SHP77 treated with DMSO at 0.1 percent for 48 hours (cell line): ENCODE measurements at places on chromosomes 7 and 10.
A peak's percentile ranks its signal among the peaks of the same experiment; 100 is the strongest.

DNA sequence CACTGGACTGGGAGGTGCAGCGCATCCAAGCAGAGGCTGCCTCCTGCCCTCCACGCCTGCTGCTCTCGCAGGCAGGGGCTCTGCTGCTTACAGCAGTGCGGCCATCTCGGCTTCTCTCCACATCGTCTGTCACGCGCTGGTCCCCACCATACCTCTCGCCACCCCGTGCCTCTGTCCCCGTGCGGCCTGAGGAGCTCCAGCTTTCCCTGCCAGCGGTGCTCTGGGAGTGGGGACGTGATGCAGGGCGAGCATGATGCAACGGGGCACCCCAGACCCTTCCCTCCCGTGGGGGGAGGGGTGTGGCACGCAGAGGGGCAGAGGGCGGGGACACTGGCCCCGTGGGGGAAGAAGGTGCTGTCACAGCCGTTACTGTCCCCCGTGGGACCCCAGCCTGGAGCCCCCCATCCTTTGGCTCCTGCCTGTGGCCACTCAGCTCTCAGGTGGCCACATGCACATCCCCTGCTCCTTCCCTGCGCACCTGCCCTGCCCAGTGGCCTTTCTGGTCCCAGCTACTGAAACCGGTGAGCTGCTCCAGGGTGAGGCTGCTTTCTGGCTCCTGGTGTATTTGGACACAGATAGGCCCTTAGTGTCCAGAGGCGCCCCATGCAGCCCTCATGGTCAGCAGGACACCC is 9.0 kb downstream of the GET4 start:
- DNase-seq: no peak

GRCh38 chr7:91397612-91398011 is 133.4 kb downstream of the FZD1 start:
- DNase-seq: peak; percentile 36

- no peak for DNase-seq
Measured at GRCh38 chr7:74094224-74095101, 10.9 kb downstream of the LIMK1 start.

- no peak for DNase-seq
Measured at GRCh38 chr7:139909379-139910050, 80.5 kb downstream of the TBXAS1 start.

- DNase-seq: peak; percentile 25
Measured at GRCh38 chr10:123132576-123133477, 2.9 kb upstream of the HMX3 start.

DNA sequence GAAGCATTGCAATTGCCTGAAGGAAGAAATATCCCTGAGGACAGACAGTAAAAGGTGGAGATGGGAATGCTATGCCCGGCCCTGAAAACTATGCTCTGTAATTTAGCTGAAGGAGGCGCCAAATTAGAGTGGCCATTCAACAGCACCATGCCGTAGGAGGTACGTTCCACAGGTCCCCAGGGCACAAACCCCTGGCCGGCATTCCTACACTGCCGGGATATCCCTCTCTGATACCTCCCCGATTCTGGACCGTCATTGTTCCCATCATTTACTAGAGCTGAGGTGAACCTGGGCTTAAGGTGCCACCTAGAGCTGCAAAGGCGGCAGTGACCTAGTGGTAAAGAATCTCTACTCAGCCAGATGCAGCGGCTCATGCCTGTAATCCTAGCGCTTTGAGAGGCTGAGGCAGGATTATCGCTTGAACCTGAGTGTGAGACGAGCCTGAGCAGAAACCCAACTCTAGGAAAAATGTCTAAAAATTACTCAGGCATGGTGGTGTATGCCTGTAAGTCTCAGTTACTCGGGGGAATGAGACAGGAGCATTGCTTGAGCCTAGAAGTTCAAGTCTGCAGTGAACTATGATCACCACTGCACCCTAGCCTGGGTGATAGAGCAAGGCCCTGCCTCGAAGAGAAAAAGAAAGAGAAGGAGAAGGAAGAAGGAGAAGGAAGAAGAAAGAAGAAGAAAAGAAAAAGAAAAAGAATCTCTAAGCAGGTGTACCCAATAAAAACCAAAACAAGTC is 53.0 kb upstream of the TNKS2 start:
- no peak for DNase-seq

GRCh38 chr10:91573320-91573719 is 59.6 kb downstream of the PPP1R3C start:
- no peak for DNase-seq

GRCh38 chr7:39270018-39270417 is 292.3 kb downstream of the POU6F2 start:
- no peak for DNase-seq

- no peak for DNase-seq
Measured at GRCh38 chr7:128021366-128021765, 9.9 kb downstream of the LRRC4 start.

GRCh38 chr7:71752171-71752935 is 620.4 kb downstream of the GALNT17 start:
- DNase-seq: no peak

GRCh38 chr10:110407301-110408170 is 90.2 kb upstream of the DUSP5 start:
- DNase-seq: peak; percentile 16

DNA sequence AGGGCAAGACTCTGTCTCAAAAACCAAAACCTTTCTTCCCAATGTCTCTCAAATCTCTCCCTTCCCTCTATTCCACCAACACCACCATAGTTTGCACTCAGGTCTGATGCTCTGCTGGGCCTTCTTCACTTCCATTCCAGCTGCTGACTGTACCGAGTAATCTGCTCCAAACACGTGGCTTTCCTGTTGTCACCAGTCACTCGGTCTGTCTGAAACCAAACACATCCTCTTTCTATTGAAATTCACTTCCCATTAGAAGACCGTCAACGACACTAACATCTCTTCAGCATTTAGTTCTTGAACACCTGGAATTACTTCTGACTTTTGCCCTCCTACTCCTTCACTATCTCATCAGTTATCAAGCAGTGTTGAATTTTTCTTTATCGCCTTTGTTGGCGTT is 4.7 kb upstream of the NRF1 start:
- DNase-seq: no peak

DNA sequence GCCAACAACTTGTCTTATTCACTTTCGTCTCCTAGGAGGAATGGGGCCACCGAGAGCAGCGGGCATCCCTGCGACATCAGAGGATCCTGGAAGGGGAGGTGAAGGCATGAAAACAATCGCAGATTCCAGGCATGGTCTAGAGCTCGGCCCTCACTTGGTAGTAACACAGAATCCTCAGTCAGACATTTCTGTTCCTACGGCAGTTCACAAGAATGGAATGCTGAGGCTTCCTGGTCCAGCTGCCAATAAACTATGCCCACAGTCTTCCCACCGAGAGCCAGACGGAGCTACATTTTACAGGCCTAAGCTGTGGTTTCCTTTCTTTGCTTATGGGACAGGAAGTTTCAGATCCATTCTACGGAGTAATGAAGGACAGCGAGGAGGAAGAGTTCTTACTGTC is 75.8 kb downstream of the OR13A1 start:
- DNase-seq: no peak

DNA sequence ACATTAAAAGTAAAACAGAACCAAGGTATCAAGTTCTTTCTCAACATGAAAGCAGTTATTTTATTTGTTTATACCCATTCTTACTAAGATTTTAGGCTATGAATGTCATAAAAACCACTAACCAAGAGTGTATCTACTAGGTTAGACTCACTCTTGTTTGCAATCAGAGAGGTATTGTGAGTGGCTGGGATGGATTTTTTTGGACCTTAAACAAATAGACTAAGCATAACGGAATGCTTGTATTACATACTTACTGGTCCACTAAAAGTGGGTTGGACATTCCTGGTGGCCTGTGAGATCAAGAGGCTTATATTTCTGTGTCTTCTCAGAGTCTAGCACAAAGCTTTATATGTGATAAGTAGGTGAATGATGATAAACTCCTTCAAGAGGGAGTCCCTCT is 32.6 kb upstream of the CBLL1 start:
- no peak for DNase-seq

DNA sequence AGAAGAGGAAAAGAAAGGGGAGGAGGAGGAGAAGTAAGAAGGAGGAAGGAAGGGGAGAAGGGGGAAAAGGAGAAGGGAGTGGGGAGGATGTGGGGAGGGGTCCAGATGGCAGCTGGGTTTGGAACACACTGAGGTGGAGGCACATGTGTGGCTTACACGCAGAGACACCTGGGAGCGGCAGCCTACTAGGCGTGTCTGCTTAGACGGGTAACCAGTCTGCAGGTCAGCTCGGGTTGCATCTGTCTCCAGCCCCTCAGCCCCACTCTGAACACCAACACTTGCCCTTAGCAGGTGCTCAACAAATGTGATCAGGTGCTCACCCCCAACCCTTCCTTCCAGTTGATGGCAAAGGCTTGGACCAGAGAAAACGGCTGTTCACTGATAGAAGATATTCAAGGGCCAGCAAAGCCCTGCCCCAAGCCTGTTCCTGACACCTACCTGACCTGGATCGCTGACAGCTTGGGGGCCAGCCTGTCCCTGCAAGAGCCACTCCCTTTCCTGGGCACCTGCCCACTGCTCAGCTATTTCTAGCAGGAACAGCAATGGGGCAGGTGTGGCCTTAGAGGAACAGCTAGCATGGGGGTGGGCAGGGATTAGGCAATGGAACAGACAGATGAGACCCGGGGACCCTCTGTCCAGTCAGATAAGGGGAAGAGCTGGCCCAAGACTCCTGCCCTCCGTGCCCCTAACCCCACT is 70.5 kb downstream of the SH3PXD2A start:
- DNase-seq: no peak

- DNase-seq: no peak
Measured at GRCh38 chr10:12876266-12876665, 125.2 kb downstream of the CCDC3 start.

DNA sequence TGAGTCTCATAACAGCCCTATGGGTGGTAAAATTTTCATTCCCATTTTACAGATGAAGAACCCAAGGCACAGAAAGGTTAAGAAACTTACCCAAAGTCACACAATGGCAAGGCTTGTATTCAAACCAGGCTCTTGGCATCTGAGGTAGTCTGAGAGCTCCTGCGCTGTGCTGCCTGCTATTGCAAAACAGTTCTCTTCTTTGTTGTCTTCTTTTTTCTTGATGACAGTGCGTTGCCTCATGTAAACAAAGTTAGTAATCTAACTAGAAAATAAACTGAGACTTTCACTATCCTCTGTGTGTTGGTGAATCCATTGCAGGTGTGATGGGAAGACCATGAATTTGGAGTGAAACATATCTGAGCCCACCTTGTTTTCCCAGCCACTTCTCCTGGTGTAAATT is 240.8 kb downstream of the PTEN start:
- DNase-seq: no peak

GRCh38 chr7:20598459-20599309 is 16.8 kb upstream of the ABCB5 start:
- peak; percentile 91 for DNase-seq

GRCh38 chr7:150371131-150371995 is 2.7 kb downstream of the REPIN1 start:
- no peak for DNase-seq

DNA sequence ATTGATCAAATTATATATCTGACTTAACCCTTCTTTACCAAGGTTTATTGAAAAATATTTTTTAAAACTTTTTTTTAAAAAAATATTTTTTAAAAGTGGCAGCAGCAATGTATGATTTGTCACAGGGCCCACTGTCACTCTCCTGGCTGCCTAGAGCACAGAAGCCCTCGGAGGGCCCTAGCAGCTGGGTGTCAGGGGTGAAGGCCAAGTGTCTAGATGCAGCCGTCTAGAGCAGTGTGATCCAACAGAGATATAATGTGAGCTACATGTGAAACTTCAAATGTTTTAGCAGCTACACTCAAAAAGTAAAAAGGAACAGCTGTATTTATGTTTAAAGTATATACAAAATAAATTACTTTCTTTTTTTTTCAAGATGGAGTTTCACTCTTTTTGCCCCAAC is 112.7 kb downstream of the ARHGAP22 start:
- DNase-seq: no peak

- peak; percentile 53 for DNase-seq
Measured at GRCh38 chr7:96321658-96322372, at the start of gene SLC25A13. SLC25A13 (minus strand) TSS chr7:96322098; CDS start chr7:96321956, 142 bp downstream.

- no peak for DNase-seq
Measured at GRCh38 chr7:117872561-117873309, 506 bp downstream of the CTTNBP2 start.

DNA sequence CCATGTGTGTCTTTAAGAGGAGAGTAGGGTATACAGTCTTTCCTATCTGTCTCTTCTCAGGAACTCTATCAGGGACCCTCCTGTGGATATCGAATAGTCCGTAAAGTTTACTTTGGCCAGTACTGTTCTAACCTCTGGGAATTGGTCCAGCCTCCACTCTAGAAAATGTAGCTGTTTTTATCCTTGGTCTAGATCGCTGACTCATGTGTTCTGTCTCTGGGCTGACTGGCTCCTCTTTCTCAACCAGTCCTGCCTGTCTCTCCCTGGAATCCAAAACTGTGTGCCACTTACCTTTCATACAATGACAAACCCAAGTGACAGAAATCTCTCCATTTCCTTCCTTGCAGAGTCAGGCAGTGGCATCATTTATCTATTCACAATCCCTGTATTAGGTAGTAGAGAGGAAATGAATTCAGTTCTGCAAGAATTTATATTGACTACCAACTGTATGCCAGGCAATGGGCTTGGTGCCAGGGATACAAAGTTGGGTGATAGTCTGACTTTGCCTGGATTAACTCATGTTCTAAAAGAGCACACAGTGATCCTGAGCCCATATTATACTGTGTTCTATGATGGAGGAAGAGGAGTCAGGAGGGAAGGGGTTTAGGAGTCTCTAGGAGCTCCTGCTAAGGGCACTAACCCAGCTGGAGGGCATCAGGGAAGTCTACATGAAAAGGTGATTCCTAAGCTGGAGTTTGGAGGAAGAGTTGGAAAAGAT is 232.7 kb downstream of the LRMDA start:
- DNase-seq: no peak
